ENCODE measurements at places on chromosomes 11 and 22. TPM values are rescaled to one million over a fixed set of nuclear protein-coding genes. Genes with fewer than 3 reads are reported as not detected.

The OR52I2 gene
- total RNA-seq: not detected

The OR2AT4 gene
- total RNA-seq: not detected

The RAB36 gene
- total RNA-seq: 2.9 TPM

The KCNE3 gene
- 1.2 TPM for total RNA-seq

The NCR3LG1 gene
- total RNA-seq: 10.2 TPM

The GPR83 gene
- 1.2 TPM for total RNA-seq

The APOA4 gene
- not detected for total RNA-seq

The KRTAP5-7 gene
- under 0.01 TPM for total RNA-seq

The VSIG2 gene
- total RNA-seq: not detected

The PNPLA3 gene
- total RNA-seq: 17.5 TPM

The ANGPTL5 gene
- total RNA-seq: 0.41 TPM

The AMOTL1 gene
- total RNA-seq: 35.5 TPM

The SPCS2 gene
- total RNA-seq: 15.9 TPM

The SPECC1L gene
- total RNA-seq: 47.7 TPM

The LARGE1 gene
- total RNA-seq: 35.5 TPM

The BIK gene
- total RNA-seq: not detected

The SMIM38 gene
- 0.41 TPM for total RNA-seq

The CYP2D6 gene
- total RNA-seq: 2.0 TPM

The UPK3A gene
- total RNA-seq: not detected

The CSNK2A3 gene
- 2.0 TPM for total RNA-seq

The SLC25A18 gene
- 4.1 TPM for total RNA-seq

The PNPLA5 gene
- total RNA-seq: under 0.01 TPM

The UBE4A gene
- total RNA-seq: 58.3 TPM

The ZDHHC8 gene
- 2.9 TPM for total RNA-seq

The SIK3 gene
- total RNA-seq: 27.3 TPM

The KCNK4 gene
- total RNA-seq: 1.6 TPM

The DNAJB7 gene
- total RNA-seq: not detected

The CADM1 gene
- total RNA-seq: 195 TPM

The LIN7C gene
- 342 TPM for total RNA-seq

The SCGB1D2 gene
- not detected for total RNA-seq

The TMPRSS4 gene
- total RNA-seq: not detected

The F2 gene
- total RNA-seq: not detected

The CLCF1 gene
- total RNA-seq: under 0.01 TPM
